ENCODE measurements at places on chromosomes 6 and 20.

GRCh38 chr6:13605634-13606033, 9.5 kb upstream of the NOL7 start:
- no peak for DNase-seq

DNA sequence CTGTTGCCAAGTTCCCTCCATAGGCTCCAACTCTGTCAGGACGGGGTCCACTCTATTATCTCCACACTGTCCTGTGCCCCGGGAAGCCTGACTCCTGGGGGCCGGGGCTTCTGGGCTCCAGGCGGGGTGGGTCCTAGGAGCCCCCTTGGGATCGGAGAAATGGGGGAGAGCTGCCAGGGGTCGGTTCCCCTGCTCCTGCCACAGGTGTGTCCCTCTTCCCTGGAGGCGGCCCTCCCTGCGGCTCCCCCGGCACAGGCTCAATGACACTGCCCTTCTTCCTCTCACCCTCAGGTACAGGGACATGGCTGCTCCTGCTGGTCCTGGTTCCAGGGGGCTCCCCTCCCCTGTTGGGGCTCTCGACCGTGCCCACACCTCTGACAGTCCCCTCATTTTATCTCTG, 110.0 kb downstream of the DHX35 start:
- DNase-seq: no peak

GRCh38 chr6:156485150-156485549, 292.0 kb upstream of the ARID1B start:
- no peak for DNase-seq

- DNase-seq: no peak
Measured at GRCh38 chr6:90350689-90351554, 54.3 kb upstream of the BACH2 start.

GRCh38 chr20:49275636-49276035, 2.2 kb downstream of the ZNFX1 start:
- DNase-seq: no peak

DNA sequence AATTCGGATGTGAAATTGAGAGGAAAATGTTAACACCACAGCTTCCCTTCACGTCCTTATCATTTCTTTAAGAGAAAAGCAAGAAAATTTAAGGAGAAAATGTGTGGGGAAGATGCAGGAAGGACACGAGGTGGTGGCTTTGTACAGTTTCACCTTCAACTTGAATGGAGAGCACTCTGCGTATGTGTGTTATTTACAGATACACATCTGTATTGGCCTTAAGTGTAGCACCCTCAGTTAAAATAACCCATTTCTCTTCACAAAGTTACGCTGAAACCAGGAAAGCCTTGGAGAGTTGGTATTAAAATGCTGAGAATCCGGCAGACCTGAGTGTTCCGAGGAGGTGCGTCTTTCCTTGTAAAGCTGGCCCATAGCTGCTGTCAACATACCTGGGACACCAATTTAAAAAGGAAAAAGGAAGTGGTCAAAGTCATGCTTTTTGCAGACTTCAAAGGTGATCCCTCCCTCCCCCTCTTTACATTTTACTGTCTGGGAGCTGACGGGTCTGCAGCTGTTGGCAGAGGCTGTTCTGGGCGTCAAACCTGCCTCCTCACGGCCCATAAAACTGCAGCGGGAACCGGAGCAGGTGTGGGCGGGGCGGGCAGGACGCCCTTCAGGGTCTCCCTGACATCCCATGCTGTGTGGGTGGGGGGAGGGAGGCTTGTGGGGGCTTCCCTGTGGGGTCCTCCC, 61.3 kb upstream of the TBXT start:
- no peak for DNase-seq

- no peak for DNase-seq
Measured at GRCh38 chr20:6559791-6560190, 207.7 kb upstream of the BMP2 start.

DNA sequence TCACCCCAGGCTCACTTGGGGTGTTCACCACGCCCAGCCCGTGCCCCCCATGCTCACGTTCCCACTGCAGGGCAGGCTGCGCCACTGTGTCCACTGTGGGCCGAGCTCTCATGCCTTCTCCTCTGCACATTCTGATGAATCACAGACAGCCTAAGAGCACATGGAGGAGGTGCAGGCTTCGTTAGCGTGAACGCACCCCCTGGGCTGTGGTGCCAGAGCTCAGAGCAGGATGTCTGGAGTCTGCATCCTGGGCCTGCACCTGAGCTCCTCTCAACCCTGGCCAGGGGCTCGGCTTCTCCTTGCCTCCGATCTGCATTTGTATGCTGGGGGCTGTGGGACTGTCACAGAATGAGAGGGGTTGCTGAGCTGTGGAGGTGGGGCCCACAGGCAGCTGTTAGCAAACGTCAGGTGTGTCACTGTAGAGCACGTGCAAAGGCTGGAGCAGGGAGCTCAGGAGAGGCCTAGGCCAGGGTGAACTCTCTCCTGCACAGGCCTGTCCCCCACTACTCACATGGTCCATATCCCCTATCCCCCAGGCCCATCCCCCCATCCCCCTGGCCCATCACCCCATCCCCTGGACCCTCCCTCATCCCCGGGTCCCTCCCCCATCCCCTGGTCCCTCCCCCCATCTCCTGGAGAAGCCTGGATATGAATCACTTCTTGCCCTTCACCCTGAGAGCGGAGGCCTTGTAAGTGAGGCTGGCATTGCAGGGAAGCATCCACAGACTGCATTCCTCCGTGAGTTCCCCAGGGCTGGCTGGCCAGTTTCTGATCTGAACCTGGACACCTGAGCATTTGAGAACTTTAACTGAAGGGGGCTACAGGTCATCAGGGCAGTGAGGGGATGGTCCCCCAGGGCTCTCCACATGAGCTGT, 309.5 kb downstream of the TAF4 start:
- no peak for DNase-seq

DNA sequence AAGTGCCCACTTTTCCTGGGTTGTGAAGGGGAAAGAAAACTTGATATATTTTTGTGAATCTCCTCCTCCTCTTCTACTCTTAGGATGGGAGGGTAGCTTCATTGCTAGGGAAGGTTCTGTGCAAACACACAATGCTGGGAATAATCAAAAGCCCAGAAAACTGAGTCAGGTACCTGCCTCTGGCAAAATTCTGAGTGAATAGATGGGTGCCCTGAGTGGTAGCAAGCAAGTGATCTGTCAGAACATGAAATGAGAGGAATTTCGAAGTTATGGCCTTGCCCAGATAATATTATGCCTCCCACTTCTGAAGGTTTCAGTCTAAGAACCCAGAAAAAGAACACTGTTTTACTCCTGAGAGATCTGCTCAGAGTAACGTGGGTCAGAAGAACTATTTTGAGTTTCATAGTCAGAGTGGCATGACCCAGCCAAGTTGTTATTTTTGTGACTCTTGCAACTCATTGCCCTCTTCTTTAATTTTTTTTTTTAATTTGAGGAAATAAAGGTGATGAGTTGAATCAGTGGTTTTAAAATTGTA, 158.3 kb downstream of the BMP2 start:
- DNase-seq: no peak

DNA sequence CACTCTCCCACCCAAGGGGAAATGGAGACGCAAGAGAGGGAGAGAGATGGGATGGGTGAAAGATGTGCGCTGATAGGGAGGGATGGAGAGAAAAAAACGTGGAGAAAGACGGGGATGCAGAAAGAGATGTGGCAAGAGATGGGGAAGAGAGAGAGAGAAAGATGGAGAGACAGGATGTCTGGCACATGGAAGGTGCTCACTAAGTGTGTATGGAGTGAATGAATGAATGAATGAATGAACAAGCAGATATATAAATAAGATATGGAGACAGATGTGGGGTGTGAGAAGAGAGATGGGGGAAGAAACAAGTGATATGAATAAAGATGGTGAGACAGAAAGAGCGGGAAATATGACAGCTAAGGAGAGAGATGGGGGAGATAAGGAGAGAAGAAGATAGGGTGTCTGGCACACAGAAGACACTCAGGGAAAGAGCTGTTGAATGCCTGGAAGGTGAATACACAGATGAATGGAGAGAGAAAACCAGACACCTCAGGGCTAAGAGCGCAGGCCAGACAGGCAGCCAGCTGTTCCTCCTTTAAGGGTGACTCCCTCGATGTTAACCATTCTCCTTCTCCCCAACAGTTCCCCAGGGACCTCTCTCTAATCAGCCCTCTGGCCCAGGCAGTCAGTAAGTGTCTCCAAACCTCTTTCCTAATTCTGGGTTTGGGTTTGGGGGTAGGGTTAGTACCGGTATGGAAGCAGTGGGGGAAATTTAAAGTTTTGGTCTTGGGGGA, 754 bp downstream of the TNF start:
- DNase-seq: no peak
